ENCODE measurements at places on chromosomes 3 and 15. TPM values are rescaled to one million over a fixed set of nuclear protein-coding genes. Genes with fewer than 3 reads are reported as not detected.

DNA sequence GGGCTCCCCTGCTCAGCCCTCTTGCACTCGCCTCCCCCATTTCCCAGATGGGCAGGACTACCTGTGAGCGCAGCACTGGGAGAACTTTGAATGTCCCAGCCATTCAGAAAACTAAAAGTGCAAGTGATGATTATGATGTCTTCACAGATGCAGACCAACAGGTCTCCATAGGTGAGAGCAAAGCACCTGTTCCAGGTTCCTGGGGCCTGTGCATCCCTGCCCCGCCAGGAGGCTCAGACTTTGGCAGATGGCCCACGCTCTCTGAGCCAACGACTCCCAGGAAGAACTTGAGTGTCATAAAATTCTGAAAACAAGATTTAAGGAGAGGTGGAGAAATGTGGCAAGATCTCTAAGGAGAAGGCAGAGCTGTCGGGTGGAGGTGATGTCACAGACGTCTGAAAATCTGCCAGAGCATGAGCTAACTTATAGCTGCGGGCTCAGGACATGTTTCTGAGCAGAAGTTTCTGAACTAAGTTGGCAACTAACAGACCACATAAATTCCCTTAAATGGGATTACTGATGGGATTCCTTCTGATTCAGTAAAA, 110.8 kb upstream of the IGF1R start:
- DNase-seq = no peak

DNA sequence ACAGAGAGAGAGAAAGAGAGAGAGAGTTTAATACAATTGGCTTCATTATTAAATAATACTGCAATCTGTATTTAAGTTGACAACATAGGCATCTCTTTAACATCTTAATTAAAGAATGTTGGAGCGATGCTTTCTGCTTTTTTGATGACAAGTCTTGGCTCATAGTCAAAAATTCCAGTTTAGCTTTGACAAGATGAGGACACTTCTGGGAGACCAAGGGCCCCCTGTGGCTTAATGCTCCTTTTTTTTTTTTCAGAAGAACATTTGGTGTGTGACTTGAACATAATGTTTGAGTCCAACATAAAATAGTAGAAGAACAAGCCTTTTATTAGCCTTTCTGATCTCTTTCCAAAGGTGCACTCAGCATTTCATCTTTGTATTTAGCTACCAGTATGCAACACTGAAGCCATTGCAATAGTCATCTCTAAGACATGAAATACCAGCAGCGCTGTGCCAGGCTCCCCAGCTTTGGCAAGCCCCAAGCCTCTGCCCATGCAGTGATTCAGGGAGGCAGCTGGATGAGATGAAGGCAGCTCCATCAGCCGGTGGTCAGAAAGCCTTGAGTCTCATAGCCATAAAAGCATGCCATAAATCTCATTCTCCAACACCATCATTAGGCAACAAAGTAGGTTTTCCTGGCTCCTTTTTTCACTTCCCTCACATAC, 349.4 kb upstream of the SEMA6D start:
- no peak for DNase-seq

GRCh38 chr15:40343512-40343911, 2.8 kb upstream of the CCDC9B start:
- peak; percentile 72 for DNase-seq

DNA sequence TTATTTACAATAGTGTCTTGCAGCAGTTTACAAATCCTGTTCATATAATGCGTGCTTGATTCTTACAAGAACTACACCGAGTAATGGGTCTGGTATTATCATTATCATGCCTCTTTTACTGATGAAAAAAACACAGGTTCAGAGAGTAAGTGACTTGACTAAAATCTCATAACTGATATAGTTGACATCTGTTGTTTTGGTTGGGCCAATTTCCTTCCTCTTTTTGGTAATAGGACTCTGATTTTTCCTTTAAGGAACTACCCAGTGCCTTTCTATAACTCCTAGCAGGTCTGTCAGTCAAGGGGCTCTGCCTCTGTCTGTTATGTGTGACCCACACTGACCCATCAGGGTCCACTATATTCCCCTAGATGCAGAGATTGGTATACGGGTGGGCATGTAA, 14.6 kb upstream of the BLOC1S6 start:
- DNase-seq = no peak

Gene ZNF592
- 17.4 TPM for total RNA-seq

GRCh38 chr15:63891079-63891767, 57.5 kb upstream of the HERC1 start:
- DNase-seq = peak; percentile 73

- DNase-seq = no peak
Observed at GRCh38 chr3:187839422-187839821, 94.2 kb upstream of the BCL6 start.

DNA sequence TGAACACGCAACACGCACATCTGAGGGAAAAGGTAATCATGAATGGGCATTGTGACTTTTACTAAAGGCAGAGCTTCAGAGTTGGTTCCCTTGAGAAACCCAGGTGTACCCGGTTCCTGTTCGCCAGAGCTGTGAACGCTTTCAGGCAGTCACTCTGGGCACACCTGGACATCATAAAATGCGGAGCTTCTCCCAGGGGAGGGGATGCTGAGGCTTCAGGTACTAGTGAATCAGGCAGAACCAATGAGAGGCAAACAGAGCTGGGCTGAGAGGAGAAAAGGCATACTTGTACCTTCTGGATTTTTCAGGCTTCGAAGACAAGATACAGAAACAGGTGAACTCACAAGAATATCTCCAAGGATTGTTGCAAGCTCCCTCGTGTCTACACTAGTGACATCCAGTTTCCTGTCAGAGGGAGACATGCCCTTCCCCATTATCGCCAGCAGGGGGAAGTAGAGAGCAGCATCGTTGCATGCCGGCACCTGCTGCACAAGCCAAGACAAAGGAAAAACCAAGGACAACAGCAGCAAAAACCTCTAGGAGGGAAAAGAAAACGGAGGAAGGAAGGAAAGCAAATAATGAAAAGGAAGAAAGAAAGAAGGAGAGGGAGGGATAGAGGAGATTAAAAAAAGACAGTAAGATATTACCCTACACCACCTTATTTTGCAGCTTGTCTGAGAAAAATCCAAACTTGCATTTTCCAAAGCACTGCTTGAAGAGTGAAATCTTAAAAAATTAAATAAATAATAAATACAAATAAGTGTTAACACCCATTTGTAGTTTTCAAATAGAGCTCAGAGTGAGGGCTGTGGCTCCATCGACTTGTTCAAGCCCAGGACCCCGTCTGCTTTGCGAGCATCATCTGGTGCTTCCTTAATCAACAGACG, 2.0 kb downstream of the AHSG start:
- DNase-seq = peak; percentile 58

Gene POPDC2
- 791 TPM for total RNA-seq

DNA sequence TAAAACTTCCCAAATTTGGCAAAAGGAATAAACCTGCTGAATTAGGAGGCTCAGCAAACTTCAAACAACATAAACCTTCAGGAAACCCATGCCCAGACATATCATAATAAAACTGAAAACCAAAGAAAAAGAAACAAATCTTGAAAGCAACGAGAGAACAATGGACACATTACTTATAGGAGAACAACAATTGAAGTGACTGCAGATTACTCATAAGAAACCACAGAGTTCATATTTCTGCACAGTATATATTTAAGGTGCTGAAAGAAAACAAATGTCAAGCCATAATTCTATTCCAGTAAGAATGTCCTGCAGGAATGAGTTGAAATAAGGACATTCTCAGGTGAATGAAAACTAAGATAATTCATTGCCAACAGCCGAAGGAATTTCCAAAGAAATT, 80.8 kb upstream of the PROK2 start:
- no peak for DNase-seq

GRCh38 chr3:192879346-192880031, 38.2 kb downstream of the MB21D2 start:
- DNase-seq = no peak

Gene MYZAP
- 458 TPM for total RNA-seq

DNA sequence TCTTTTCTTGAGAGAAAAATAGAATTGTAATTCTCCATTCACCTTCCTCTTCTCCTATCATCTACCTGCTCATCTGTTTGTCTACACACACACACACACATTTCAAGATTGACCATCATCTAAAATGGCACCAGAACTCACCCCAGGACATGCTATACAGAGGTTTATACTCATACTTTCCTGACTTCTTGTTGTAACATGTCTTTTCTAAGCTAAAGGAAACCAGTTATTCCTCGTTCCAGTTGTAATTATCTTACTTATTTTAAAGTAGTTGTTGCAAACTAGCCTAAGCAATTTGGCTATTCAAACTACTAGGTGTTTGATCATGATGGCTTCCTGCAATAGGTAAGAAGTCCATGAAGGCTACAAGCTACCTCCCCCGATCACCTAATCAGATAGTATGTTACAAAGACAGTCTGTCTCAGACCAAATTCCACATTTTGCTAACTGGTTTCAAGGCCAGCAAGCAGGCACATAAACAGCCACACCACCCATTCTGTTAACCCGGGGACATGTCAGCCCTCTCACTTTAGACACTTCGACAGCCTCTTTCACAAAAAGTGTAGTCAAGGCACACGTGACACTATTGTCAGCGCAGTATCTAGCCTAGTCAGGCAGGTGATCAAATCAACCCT, 189.7 kb downstream of the SHQ1 start:
- no peak for DNase-seq

Gene FMN1
- 1.7 TPM for total RNA-seq

- no peak for DNase-seq
Observed at GRCh38 chr3:66392512-66392911, 108.3 kb downstream of the LRIG1 start.

Gene ZBTB11
- total RNA-seq = 11.6 TPM

DNA sequence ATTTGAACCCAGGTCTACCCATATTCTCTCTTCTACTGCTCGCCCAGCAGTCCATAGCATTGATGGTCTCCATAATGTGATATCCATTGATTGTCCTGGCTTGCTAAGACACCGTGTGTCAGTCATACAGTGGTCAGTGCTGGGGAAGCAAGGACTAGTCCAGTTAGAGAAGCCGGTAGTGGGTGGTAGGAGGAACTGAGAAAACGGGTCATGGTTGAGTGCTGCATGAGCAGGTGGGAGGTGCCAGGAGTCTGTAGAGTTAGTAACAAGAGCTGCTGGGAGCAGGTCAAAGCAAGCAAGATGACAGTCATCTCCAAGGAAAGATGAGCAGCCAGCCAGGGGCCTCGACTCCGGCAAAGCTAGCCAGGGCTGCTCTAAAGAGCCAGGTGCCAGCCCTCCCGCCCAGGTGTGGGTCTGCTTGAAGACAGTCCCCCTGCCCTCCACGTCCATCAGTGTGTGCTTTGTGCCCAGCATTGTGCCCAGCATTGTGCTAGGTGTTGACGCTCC, 29.5 kb upstream of the USP3 start:
- DNase-seq = no peak

Gene SEMA3G
- 14.2 TPM for total RNA-seq

GRCh38 chr3:65858749-65859148, 180.0 kb downstream of the MAGI1 start:
- no peak for DNase-seq

GRCh38 chr3:102265720-102266119, 169.1 kb upstream of the ZPLD1 start:
- no peak for DNase-seq
